Astrocyte of the cerebellum (primary cell): ENCODE measurements at places on chromosomes 5 and 9.

DNA sequence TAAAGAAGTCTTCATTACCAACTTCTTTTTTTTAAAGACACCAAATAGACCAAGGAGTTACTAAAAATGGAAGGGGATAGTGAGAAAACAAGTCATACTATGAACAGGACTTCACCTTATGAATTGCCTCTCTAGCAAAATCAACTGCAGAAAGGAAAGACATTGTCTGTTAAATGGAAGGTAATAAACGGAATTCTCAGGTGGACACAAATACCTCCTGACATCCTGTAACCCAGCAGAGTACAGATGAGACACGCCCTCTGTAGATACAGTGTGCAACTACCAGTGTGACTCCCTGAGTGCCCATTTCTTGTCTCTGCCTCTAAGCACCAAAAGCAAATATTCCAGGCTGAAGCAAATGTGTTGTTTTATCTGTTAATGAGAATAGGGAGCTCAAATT, 12.2 kb upstream of the PLPP1 start:
- no peak for DNase-seq

DNA sequence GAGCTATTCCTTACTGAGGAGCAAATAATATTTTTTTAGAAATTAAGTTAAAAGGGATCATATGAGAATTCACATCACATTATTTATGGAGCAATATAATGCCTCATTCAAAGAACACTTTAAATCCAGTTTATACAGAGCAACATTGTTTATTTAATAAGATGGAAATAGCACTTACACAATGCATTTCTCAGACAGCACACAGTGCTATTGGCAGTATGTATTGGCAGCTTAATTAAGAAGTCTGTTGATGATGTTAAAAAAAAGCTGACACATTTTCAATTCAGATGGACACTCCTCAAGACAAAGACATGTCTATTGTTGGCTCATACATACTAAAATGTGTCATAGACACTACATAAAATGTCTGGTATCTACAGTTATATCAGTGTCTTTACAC, 171.3 kb downstream of the NR2F1-AS1 start:
- no peak for DNase-seq

DNA sequence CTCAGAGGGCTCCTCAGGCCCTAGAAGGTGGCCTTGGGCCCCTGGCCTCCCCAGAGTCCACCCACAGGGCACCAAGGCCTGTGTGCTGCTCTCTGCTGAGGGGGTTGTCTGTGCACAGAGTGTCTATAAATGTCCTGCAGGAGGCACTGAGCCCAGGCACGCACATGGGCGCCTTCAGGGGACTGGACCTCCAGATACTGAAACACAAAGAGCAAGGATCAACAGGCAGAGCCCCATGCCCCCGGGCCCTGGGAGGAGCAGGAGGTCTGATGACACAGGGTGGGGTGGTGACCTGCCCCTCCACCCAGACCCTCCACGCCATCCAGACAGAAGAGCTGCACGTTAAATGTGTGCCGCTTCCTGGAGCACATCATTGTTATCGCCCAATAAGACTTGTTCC, 64.6 kb upstream of the SIMC1 start:
- DNase-seq = no peak

- no peak for DNase-seq
These were observed 302.1 kb downstream of the NR2F1-AS1 start for GRCh38 chr5:93278896-93279295.

GRCh38 chr9:19199012-19199411, 31.5 kb upstream of the DENND4C start:
- DNase-seq = no peak

DNA sequence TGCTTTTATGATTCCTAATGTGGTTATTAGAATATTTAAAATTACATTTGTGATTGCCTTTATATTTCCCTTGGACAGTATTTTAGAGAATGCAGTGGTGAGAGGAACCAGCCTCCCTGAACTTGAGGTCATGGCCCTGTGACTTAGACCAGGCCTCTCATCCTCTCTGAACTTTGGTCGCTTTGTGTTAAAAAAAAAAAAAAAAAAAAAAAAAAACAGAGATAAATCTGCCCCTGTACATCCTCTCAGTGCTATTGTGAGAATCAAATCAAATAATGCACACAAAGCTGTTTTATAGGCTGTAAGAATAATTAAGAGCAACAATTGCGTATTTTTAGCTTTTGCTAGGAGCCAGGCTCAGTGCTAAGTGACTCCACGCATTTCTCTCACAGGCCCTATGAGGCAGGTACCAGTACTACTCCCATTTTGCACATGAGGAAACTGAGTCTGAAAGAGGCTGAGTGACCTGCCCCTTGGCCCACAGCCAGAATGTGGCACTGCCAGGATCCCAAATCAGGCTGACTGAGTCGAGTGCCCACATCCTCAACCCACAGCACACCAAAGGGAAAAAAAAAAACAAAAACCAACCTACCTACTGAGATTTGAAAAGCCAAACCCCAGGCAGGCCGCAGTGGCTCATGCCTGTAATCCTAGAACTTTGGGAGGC, 110.3 kb upstream of the LARP1 start:
- DNase-seq = no peak

DNA sequence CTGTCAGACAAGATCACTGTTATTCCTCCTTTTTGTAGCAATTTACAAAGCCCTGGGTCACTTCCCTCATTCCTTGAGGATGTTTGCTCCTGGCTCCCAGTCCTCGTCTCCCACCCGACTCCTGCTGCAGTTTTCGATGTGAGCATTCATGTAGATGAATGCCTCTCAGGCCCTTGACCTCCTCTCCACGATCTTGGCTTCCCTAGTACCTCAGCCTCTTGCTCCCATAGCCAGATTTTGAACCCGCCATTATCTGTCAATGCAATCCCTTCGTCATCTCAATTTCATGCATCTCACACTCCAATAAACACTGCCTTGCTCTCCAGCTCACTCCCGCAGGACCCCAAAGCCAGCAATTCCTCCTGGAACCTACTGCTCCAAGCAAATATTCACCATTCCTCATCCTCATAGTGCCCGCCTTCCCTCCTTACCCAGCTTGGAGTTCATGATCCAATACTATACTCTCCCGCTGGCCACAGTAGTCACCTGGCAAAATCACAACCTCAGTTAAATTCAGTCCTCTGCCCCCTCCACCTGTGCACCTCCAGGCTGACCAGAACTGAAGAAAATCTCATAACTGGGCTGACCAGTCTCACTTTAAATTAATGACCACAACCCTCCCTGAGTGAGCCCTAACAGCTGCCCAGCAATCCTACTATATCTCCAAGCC, 35.1 kb upstream of the JADE2 start:
- no peak for DNase-seq

- DNase-seq = no peak
These were observed 40.3 kb downstream of the PRKACG start for GRCh38 chr9:68973619-68974018.

DNA sequence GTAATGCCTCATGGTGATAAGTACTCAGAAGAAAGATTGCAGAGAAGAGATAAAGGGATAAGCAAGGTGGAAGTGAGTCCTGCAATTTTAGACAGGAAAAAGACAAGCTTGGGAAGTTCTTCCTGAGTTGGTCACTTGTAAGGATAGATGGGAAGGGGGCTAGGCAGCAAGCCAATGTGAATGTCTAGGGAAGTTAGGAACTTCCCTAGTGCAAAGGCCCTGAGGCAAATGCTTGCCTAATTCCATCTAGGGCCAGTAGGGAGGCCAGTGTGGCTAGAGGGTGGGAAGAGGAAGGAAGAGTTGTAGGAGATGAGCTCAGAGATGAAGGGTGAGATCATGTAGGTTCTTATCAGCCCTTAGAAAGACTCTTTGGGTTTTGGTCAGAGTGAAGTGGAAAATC, 206.6 kb downstream of the MAT2B start:
- no peak for DNase-seq

DNA sequence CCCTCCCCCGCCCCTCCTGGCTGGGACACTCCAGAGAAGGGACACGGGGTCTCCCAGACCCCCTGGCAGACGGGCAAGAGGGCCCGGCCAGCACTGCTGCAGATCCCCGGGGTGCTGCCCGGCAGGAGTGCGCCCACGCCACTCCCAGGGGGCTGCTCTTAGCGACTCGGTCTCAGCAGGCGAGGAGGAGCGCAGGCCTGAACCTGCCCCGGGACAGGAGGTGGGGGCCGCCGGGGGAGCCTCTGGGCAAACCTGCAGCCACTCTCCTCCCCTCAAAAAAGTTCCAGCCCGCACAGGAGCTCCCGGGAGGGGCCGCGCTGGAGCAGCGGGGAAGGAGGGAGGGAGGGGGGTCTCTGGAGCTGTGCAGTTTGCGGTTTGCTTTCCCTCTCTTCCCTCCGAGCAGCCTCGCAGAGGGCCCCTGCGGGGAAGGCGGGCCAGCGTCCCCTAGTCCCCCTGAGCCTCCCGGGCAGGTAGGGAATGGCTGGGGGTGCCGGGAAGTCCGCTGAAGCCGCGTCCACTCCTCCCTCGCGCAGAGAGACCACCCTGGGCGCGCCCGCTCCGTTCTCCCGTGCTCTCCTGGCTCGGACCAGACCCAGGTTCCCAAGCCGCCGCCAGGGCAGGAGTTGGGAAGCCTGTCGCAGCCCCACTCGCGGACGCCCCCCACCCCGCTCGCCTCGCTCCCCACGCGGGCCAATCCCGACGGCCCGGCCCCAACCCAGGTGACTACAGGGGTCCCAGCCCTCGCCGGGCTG, 44.2 kb downstream of the NACC2 start:
- no peak for DNase-seq

GRCh38 chr5:29304545-29304944, 1888.9 kb upstream of the CDH6 start:
- no peak for DNase-seq

- no peak for DNase-seq
These were observed 978 bp upstream of the BRD3OS start for GRCh38 chr9:134024214-134024792.

DNA sequence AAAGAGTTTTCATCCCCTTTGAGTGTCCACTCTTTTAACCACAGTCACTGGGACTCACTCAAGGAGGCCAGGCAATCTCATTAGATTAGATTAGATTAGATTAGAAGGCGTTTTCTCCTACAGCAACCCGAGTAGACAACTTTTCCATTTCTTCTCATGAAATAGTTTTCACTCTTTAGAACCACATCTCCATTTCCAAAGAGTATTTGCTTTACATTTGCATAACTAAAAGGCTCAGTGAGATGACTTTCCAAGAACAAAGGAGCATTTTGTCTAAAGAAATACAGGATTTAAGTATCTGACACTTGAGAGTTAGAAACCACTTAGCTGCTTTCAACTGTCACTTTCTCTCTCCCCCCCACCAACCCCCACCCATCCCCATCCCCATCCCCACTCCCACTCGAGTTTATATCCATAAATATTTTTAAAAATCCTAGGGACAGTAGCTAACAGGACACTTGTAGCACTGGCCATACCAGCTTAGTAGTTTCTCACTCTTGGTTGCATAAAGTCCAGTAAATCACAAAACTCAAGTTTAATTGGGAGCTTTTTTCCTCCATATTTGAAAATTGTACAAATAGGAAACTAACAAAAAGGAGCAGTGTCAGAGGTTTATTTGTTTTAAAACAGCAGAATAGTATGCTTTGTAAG, 2202.9 kb upstream of the WWC1 start:
- no peak for DNase-seq

- DNase-seq = no peak
These were observed at the start of gene TMEM215 for GRCh38 chr9:32783168-32783891. TMEM215 (plus strand) TSS chr9:32783540; CDS start chr9:32784184, 644 bp downstream.

DNA sequence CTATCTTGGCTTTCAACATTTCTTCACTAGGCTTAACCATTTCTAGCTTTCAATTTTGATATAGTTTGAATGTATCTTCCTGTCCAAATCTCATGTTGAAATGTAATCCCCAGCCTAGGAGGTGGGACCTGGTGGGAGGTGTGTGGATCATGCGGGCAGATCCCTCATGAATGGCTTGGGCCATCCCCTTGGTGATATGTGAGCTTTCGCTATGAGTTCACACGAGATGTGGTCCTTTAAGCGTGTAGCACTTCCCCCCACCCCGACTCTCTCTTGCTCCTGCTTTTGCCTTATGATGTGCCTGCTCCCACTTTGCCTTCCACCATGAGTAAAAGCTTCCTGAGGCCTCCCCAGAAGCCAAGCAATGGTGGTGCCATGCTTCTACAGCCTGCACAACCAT, 40.6 kb downstream of the PHAX start:
- no peak for DNase-seq

DNA sequence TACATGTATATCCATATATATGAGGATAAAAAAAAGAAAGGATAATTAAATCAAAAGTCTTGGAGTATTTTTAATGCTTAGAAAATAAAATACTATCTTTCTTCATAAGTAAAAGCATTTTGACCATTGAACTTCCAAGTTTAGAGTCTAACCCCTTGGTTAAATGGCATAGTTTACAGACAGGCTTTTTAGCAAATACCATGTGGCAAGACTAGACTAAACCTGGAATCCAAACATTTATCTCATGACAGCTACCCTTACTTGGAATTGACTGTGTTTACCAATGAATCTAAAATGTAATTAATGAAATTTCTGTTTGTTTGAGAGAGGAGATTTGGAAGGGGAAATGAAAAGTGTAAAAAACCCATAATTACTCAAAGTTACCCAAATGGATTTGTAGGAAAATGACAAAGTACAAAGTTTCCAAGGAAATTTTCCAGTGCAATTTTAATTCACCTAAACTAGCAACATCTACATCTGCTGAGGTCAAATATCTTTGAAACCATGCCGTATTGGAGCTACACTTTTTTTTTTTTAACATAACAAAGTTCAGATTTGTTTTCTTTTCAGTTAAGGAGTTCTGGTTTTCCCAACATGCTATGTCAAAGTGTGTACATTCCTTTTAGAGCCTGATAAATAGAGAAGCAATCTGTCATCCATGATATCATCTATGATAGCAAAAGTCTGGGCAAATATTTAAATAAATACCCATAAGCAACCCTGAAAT, 272.1 kb upstream of the DAB2 start:
- no peak for DNase-seq

GRCh38 chr9:21854119-21854518, 51.7 kb downstream of the MTAP start:
- DNase-seq = no peak

DNA sequence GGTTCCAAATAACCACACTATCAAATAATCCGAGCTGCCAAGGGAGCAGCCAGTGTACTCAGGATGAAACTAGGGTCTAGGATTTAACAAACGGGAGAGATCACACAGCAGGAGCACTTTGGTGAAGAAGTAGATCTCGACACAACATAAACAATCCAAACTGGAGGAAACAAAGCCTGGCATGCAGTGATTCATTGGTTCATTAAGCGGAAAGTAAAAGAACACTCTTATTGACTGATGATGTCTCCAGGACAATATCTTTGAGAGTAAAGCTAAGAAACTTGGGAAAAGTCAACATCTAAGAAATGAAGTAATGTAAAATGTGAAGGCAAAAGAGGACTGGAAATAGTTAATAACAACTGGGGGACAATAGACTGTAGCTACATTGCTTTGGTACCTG, 1478.3 kb upstream of the CDH9 start:
- no peak for DNase-seq

GRCh38 chr5:129672006-129672405, 75.9 kb upstream of the MINAR2 start:
- DNase-seq = no peak

- DNase-seq = peak; percentile 86
These were observed 440.4 kb downstream of the CDH18 start for GRCh38 chr5:19547640-19548039.

GRCh38 chr5:95863383-95863757, 40.8 kb upstream of the GLRX start:
- no peak for DNase-seq

GRCh38 chr9:87213948-87214347, 266.6 kb upstream of the GAS1 start:
- no peak for DNase-seq

GRCh38 chr5:95822043-95822541, 434 bp downstream of the GLRX start:
- DNase-seq = no peak
